ENCODE measurements at places on chromosomes 4 and X.
A peak's percentile ranks its signal among the peaks of the same experiment; 100 is the strongest.

DNA sequence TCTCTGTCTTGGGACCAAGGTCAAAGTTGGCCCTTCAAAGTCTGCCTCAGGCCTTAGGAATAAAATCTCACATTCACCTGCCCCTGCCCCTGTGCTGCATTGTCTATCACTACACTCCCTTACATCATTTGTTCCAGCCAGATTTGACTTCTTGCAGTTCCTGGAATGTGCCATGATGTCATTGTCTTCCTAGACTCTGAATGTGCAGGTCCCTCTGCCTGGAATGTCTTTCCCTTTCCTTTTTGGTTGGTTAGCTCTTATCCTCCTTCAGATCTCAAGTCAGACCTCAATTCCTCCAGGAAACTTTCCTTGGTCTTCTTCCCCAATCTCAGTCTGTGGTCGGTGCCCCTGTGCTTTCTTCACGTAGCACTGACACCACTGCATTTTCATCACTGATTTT, 67.7 kb upstream of the EFNB1 start:
- DNase-seq = no peak

- DNase-seq = no peak
Observed at GRCh38 chr4:113760094-113760794, 1.3 kb downstream of the CAMK2D start.

GRCh38 chr4:138775890-138776289, 239.7 kb upstream of the NOCT start:
- no peak for DNase-seq

DNA sequence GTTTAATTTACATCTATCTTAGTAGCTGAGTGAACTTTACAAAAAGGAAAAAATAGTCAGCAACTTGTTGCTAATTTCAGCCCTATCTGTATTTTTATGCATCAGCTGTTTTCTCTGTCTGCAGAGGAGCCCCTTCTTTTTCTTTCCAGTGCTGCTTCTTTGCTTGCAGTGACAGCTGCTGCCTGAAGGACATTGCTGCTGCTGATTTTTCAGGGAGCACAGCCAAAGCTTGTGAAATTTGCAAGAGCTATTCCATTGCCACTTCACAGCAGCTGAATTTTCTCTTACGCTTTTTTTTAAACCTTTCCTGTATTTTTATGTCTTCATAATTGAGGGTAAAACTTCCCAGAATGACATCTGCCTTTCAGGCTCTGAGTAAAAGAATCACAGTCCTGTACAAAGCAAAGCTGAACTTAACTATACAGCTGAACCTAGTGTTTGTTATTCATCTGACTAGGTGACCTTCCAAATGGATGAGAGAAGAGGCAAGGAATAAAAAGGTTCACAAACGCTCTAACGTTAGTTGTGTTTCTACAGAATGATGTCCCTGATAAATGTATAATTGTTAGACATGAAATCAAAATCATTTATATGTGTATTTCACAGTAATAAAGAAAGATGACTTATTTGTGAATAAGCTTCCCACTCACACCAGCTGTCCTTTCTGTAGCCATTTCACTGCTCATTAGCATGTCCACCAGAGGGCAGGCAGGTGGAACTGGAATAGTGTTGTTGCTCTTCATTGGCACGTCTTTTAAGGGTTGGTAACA, 541.4 kb downstream of the ADGRL3 start:
- no peak for DNase-seq

DNA sequence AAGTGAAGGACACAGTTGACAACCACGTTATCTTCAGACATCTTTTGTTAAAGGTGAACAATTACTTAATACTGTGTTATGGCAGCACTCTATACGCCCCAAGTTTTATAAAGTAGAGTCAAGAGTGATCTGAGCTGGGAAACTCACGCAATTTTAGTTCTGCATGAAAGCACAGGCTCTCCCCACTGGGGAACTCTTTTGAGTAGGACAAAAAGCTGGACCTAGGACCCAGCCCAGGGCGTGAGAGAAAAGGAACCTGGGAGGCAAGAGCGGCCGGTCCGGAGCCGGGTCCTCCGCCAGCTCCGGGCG, 152.6 kb upstream of the SLC4A4 start:
- DNase-seq = no peak

DNA sequence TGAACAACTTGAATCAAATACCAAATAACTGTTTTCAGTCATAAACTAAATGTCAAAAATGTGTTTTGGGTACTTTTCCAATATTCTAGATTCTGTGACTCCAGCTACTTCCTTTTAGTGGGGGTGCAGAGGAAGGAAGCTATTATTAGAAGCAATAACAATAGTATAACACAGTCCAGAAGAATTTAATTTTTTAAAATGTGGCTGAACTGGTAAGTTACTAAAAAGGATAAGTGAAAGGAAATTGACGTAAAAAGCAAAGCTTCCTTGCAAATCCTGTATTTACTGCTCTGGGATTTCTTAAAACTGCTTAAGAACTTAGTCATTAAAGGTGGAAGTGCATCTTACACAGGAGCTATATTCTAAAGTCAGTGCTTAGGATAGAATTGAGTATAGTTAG, 53.2 kb downstream of the MOSPD2 start:
- peak; percentile 40 for DNase-seq

GRCh38 chr4:4866866-4867374, 7.5 kb downstream of the MSX1 start:
- no peak for DNase-seq

DNA sequence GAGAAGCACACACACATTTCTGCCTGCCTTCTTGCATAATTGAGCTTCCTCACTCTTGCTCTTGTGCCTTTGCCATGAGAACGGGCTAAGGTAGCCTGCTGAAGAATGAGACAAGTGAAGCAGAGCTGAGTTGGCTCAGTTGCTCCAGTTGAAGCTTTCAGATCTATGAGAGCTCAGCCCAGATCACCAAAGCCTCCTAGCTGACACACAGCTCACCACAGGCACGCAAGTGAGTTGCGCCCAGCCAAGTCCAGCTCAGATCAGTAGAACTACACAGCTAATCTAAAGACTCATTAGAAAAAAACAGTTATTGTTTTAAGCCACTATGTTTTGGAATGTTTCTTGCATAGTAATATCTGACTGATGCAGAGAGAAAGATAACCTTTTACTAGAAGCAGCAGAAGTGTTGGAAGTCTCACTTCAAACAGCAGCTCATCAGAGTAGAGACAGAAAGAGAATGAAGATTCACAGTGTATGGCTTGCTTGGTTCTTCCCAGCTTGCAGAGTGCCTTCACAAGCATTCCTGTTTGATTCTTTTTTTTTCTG, 362.4 kb downstream of the MID1IP1 start:
- DNase-seq = no peak

- no peak for DNase-seq
Observed at GRCh38 chrX:13121020-13121555, 76.7 kb upstream of the FAM9C start.

- no peak for DNase-seq
Observed at GRCh38 chr4:90641861-90642599, 514.8 kb downstream of the CCSER1 start.

- no peak for DNase-seq
Observed at GRCh38 chrX:131577413-131577812, 33.5 kb downstream of the OR13H1 start.

DNA sequence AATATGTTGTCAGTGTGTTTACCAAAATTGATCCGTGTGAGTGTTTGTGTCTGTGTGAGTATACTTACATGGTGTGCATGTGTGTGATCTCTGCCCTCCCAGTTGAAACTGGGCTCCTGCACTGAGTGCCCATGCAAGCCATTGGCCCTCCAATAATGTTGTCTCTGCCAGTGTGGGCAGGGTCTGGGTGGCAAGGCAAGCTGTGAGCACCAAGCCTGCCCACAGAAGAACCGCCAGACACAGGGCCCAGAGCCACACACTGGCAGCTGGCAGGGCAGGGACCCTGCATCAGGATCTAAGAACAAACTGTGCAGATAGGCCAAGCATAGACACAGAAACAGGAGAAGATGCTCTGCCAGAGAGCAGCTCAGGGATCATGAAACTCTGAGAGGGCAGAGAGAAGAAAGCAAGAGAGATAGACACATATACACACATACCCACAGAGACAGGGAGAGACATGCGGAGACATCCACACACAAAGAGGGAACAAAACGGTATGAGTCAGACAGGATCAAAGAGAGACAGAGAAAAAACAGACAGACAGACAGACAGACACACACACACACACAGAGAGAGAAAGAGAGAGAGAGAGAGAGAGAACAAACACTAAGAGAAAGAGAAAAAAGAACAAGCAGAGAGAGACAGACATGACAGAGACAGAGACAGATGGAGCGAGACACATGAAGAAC, 555.0 kb downstream of the MID1IP1 start:
- no peak for DNase-seq

- DNase-seq = no peak
Observed at GRCh38 chrX:71198066-71198465, 25.0 kb upstream of the GJB1 start.

DNA sequence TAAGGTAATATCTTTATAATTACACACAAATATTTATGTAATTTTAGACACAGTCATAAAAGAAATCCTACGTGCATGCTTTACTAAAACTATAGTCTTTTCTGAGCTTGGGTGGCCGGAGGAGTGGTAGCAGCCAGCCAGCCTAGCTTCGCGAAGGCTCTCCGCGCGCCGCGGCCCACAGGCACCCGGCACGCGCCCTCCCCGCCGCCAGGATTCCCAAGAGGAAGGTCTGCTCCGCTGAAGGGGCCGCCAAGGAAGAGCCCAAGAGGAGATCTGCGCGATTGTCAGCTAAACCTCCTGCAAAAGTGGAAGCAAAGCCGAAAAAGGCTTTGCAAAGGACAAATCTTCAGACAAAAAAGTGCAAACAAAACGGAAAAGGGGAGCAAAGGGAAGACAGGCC, 8.7 kb upstream of the PJA1 start:
- no peak for DNase-seq

- no peak for DNase-seq
Observed at GRCh38 chrX:16310326-16310725, 143.0 kb downstream of the MAGEB17 start.

DNA sequence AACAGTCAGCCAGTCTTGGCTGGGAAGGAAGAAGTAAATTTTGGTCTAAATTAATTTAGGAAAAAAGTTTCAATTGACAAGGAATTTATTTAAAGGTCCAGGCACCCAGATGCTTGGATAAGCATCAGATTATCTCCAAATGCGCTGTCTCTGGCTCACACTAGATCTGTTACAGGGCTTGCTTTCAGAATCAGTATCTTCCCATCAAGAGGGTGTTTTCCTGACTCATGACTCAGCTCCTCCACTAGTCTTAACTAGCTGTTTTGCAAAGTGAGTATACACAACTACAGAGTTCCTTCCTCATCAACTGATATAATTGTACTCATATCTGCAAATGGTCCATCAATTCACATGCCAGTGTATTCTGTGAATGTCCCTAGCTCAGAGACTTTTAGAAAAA, 482.1 kb upstream of the CPEB2 start:
- no peak for DNase-seq

DNA sequence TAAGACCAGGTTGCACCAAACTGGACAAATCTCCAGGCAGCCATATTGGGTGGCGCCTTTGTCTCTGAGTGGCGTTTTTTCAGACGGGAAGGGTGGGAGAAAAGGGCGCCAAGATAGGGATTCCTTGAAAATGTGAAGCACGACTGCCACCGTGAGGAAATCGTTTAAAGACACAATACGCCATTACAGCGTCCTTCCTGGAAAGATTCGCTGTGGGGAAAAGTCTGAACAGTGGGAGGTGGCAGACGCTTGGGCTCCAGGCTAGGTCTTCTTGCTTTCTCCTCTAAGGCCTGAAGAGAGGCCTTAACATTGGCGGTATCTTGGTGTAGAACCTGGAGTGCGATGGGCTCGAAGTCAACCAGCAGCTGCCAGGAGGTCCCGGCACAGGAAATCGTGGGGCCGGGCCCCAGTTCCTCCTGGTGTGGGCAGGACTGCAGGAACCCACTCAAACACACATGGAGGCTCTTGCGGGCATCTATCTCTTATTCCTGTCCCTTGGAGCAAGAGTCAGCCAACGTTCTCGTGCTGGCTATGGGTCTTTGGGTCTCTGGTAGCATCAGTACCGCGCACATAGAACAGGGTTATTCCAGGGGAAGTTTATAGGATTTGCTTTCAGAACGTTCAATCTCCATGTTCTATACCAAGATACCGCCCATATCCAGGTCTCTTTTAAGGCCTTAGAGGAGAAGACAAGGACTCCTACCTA, 208.8 kb downstream of the OR13H1 start:
- DNase-seq = no peak

- DNase-seq = no peak
Observed at GRCh38 chr4:82983444-82983843, 27.2 kb downstream of the LIN54 start.

DNA sequence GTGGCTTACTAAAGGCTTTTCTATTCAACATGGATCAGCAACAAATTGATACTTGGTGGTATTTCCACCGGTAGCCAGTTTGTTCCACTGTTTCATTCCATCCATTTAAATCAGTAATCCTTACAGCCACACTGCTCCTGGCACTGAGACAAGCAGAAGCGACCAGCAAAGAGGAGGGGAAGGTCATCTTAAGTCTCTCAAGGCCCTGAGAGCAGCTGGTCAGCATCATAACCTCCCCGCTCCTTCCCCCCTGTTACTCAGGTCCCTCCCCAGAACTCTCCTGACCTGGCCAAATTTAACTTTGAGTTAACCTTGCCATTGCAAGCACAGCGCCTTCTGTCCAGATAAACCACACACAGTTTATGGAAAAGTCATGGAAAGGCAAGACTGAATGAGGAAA, 331.3 kb upstream of the KLF3 start:
- no peak for DNase-seq

DNA sequence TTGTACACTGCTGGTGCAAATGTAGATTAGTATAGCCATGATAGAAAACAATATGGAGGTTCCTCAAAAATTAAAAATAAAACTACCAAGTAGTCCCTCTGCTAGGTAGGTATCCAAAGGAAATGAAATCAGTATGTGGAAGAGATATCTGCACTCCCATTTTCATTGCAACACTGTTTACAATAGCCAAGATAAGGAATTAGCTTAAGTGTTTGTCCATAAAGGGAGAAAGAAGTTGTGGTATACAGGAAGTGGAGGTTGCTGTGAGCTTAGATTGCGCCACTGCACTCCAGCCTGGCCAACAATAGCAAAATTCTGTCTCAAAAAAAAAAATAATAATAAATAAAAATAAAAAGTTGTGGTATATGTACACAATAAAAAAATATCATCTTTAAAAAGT, 325.0 kb upstream of the EMCN start:
- DNase-seq = no peak

DNA sequence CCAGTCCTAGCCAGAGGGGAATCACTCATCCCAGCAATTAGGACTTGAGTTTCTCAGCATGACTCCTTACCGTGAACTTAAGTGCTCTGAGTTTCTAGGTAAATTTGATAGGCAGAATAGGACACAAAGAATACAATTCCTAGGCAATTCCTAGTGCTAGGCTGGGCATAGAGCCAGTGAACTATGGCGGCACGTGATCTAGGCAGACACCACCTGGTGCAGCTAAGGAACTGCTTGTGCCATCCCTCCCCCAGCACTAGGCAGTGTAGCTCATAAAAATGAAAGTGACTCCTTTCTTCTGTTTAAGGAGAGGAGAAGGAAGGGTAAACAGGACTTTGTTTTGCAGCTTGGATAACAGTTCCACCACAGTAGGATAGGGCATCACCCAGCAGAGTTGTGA, 736.3 kb upstream of the PCDH7 start:
- DNase-seq = no peak

GRCh38 chrX:57286507-57287251, at the start of gene FAAH2:
Gene FAAH2, plus strand, starts transcription at chrX:57286706. Its CDS starts 120 bp downstream, at chrX:57286826.
- DNase-seq = no peak

- DNase-seq = no peak
Observed at GRCh38 chr4:139800082-139800481, 134.5 kb downstream of the MGST2 start.
